ENCODE measurements at places on chromosomes 5 and 9. TPM values are rescaled to one million over a fixed set of nuclear protein-coding genes. Genes with fewer than 3 reads are reported as not detected.

Gene MEIKIN
- not detected for polyA plus RNA-seq

Gene SAXO1
- 0.25 TPM for polyA plus RNA-seq

Gene PRDM9
- polyA plus RNA-seq, result not detected

Gene IFNA2
- not detected for polyA plus RNA-seq

Gene ZER1
- polyA plus RNA-seq, result 43.9 TPM

Gene GCNT1
- 4.4 TPM for polyA plus RNA-seq

Gene B4GALT1
- polyA plus RNA-seq, result 104 TPM

Gene KIAA0825
- 4.3 TPM for polyA plus RNA-seq

Gene CRHBP
- 32.8 TPM for polyA plus RNA-seq

Gene GBGT1
- 3.1 TPM for polyA plus RNA-seq

Gene TSSK1B
- polyA plus RNA-seq, result not detected

Data from left renal cortex interstitium (tissue), 4 donors.